ENCODE measurements at places on chromosomes 7 and 10.
A peak's percentile ranks its signal among the peaks of the same experiment; 100 is the strongest.

GRCh38 chr10:13335881-13336280, 12.2 kb downstream of the SEPHS1 start:
- no peak for DNase-seq

DNA sequence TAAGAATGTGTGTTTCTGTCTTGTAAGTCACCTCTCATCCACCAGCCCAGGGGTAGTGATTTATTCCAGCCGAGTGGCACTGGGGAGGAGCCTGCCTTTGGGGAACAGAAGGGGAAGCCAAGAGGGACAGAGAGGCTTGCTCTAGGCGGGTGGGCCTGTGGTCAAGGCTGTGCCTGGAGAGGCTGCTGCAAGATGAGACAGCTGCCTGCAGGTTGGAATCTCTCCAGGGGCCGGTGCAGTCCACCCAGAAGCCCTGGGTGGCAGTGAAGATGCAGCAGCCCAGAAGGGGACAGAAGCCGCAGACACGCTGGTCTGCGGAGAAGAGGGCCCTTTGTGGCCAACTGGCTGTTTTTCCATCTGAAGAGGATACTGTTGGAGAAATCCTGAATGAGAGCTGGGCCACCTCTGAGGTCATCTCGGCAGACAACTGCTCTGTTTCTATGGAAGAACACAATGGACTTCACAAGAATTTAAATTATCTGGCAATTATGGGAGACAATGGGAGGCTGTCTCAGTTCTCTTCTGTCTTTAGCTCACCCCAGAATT, 175.7 kb downstream of the GFRA1 start:
- DNase-seq: no peak

GRCh38 chr7:32393861-32394260, 96.3 kb downstream of the LSM5 start:
- DNase-seq: no peak

GRCh38 chr10:57960406-57960805, 307.3 kb downstream of the IPMK start:
- DNase-seq: no peak

DNA sequence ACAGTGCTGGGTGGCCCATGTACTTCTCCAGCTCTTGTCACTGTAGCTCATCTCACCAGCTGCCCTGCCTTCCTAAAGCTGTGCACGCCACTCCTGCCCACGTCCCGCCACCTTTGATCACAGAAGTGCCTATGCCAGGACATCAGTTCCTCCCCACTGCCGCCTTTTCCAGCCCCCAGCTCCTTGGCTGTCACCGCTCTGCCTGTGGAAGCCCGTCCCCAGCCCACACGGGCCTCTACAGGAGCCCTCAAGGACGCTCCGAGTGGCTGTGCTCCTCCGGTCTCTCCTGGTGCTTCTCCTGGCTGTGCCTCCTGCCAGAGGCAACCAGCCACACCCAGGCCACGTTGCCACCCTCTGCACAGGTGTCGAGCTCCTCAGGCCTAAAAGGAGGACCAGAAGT, 19.3 kb upstream of the INMT start:
- no peak for DNase-seq

DNA sequence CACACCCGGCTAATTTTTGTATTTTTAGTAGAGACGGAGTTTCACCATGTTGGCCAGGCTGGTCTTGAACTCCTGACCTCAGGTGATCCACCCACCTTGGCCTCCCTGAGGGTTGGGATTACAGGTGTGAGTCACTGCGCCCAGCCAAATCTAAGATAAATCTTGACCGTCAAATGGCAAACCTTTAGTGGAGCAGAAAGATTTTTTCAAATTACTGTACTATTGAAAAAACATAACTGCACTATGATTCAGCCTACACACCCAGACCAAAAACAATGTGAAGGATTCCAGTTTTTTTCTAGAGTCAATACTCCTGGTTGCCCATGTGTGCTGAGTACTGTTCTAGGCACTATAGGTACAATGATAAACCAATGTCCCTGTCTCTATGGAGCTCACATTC, 33.9 kb upstream of the SVIL start:
- DNase-seq: no peak

DNA sequence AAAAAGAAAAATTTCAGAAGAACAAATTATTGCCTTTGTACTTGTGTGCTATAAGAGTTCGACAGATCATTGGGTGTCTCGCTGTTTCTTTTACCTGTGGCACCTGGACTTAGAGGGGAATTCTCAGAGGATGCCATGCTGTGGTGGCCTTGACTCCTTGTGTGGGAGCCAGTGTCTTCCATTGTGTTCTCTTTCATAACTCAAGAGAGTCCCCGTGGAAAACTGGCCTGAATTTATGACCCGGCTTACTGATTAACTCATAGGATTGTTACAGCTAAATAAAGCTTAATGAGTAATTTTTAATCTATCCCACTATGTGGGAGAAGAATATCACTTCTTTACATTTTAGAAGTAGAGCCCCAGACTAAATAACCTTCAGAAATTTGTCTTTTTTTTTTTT, 54.5 kb downstream of the UBE3C start:
- no peak for DNase-seq

DNA sequence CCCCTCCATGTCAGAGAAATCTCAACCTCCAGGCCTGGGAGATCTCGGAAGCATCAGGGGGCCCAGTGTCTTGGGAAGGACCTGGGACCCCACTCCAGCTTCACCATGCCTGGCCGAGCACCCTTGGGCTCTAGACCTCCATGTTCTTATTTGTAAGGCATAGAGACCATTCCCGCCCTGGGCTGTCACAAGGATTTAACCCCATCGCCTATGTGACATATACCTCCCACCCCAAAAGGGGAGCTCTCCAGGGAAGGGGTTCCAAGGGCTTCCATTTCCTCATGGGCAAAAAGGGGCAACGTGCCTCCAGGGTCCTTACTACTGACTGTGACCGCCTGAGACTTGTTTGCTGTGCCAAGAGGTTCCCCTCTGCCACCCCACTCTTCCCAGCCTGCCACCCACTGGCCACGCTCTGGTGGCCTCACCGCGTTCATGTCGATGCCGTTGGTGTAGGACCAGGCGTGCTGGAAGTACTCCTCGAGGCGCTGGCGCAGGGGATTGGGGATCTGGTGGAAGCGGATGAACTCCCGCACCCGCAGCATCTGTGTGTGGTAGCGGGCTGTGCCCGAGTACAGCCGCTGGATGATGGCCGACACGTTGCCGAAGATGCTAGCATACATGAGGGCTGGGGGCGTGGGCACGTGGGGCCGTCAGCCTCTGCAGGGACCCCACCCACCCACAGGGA, 27.5 kb downstream of the KCNH2 start:
- DNase-seq: no peak

DNA sequence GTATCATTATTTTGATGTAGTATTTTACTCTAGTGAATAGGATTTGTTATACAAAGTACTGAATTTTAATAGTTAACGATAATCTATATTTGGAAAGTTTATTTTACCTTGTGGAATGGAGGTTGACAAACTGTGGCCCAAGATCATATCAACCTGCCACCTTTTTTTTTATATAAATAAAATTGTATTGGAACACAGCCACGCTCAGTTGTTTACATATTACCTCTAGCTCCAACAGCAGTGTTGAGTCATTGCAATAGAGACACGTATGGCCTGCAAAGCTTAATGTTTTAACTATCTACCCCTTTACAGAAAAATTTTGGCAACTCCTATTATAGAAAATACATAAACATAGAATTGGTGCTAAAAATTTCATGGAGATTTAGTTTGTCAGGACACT, 239.3 kb downstream of the THSD7A start:
- no peak for DNase-seq

- no peak for DNase-seq
Observed at GRCh38 chr10:70542565-70542938, 60.0 kb downstream of the PRF1 start.

DNA sequence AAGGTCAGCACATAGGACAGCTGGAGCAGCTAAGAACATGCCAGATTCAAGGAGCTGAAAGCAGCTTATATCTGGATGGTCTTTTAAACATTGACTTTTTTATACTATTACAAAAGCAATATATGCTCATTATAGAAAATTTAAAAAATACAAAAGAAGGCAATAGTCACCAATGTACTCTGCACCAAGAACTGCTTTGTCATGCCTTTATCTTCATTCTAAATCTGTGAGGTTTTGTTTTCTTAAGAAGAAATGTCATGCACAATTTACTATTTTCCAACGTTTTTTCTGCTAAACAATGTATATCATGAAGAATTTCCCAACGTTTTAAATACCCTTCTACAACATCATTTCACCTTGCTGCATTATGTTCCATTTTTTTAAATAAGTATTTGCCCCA, 2.8 kb downstream of the LIPM start:
- no peak for DNase-seq

DNA sequence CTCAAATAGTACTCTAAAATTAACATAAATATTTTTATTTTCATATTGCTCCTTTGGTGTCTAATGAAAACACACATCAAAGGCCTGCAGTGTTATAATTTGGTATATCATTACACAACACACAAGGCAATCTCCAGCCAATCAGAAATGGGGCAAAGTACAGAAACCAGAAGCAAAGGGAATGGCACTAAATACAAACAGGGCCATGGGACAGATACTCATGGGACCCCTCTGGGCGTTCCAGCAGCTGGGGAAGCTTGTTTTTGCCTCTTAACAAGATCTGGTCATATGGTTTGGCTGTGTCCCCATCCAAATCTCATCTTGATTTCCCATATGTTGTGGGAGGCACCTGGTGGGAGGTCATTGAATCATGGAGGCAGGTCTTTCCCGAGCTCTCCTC, 551.8 kb upstream of the NRP1 start:
- no peak for DNase-seq

- no peak for DNase-seq
Observed at GRCh38 chr7:19119870-19120486, 2.5 kb upstream of the TWIST1 start.

DNA sequence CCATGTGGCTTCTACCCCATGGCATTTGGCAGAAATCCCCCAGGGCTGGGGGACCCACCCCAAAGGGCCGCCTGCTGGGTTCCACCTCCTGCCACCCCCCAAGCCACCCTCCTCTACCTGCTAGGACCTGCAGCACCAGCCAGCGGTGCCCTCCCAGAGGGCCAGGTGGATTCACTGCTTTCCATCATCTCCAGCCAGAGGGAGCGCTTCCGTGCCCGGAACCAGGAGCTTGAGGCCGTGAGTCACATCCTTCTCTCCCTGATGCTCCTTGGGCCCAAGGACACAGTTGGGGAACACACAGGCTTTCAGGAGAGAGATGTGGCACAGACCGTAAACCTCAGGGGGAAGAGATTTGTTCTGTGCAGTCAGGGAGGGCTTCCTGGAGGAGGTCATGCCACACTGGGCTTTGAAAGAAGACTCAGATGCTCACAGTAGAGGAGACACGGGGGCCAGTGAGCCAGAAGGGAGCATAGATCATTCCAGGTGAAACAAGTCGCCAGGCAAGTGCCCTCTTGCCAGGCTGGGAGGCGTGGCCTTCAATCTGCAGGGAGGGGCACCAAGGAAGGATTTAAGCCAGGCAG, 11.5 kb upstream of the SH2B2 start:
- no peak for DNase-seq

DNA sequence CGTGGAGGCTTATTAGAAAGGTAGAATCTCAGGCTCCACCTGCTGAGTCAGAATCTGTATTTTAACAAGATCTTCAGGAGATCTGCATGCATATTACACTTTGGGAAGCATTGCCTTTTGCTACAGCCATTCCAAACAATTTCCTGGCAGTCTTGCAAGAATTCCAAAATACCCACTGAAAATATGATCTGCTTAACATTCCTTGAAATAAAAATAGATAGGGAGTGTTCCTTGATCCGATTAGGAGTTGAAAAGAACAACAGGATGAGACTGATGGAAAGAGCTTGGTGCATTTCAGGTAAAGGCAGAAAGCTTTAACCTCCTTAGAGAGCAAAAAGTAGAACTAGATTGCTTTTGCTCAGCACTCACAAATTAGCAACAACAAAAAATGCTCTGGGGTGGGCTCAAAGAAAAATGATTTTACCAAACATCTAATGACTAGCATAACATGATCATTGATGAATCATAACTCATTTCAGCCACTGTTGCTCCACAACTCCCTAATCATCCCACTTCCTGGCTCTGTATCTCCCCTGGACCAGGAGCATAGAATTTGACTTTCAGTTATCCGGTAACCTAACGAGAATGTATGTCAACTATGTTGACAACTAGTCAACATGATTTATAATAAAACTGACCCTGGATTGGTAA, 115.2 kb downstream of the RNLS start:
- no peak for DNase-seq

DNA sequence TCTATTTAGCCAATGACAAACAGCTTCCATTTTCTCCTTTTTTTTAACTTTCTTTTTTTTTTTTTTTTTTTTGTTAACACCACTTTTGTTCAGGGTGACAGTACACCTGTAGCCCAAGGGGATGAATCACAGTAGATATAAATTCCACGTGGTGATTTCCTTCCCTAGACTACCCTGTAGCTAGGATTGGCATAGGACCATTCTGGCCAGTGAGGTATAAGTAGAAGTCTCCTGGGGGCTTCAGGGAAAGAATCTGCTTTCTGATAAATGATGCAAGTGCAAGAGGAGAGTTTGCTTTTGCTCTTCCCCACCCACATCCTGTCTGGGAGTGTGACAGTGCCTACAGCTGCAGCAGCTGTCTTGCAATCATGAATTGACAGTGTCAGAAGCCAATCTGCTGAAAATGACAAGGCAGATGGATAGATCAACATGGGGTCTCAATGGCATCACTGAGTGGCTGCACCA, 63.2 kb upstream of the TOMM7 start:
- DNase-seq: peak; percentile 13

GRCh38 chr10:113479346-113480080, 73.3 kb upstream of the HABP2 start:
- DNase-seq: no peak

DNA sequence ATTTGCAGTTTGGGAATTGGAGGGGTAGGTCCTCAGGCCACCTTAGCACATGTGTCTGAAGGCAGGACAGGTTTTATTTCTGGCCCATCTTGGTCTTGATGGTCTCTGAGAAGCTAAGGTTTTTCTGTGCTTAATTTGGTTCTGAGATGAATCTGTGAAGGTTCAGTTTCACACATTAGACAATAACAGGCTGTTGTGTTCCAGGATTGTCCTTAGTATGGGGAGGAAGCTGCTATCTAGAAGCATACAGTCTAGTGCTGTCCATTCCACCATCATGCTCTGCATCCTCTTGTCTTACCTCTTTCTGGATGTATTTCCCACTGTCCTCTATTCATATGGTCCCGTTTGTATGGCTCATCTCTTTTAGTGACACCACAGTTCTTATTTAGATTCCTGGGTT, 7.1 kb downstream of the UBE2D1 start:
- DNase-seq: no peak

- no peak for DNase-seq
Observed at GRCh38 chr7:919924-920341, 34.5 kb downstream of the ADAP1 start.

All from stimulated activated CD8-positive, alpha-beta memory T cell treated with anti-CD3 and anti-CD28 coated beads, Interleukin-4, amount 100 ng/mL, for 4 hours (primary cell).